Spleen (tissue), 13 donors: ENCODE measurements at places on chromosomes 6 and 20.

GRCh38 chr6:38860041-38860440 is 144.9 kb downstream of the DNAH8 start:
- no peak overlapping the region for H3K27ac ChIP-seq
- H3K36me3 ChIP-seq: no peaks in the 10 kb centered on the region
- DNase-seq: no peak
- H3K4me3 ChIP-seq: no peak overlapping the region

DNA sequence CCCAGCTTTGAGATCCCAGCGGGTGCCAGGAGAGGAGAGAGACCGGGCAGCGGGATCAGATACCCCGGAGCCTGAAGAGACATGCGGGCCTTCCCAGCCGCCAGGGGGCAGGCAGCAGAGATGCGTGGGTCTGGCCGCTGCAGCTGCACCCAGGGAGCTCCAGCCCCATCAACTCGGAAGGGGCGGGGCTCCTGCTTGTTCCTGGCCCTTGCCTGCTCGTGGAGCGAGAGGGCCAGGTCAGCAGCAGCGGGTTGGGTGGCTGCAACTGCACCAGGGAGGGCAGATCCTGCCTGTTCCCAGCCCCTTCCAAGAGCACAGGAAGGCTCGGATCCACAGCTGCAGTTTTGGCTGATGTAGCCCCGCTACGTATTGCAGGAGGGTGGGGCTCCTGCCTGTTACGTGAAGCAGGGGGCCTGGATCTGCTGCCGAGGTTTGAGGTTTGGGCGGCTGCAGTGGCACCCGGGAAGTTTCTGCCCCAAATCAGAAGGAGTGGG is 532.8 kb downstream of the RFPL4B start:
- no peaks in the 10 kb centered on the region for H3K27me3 ChIP-seq
- no peak overlapping the region for H3K27ac ChIP-seq

GRCh38 chr6:27616328-27617045 is 143.6 kb upstream of the ZNF184 start:
- no peak for DNase-seq
- H3K27me3 ChIP-seq: peaks cover 98% of the 10 kb centered on the region
- H3K4me1 ChIP-seq: peaks cover 2% of the 10 kb centered on the region
- H3K4me3 ChIP-seq: no peak overlapping the region
- no peaks in the 10 kb centered on the region for H3K36me3 ChIP-seq

DNA sequence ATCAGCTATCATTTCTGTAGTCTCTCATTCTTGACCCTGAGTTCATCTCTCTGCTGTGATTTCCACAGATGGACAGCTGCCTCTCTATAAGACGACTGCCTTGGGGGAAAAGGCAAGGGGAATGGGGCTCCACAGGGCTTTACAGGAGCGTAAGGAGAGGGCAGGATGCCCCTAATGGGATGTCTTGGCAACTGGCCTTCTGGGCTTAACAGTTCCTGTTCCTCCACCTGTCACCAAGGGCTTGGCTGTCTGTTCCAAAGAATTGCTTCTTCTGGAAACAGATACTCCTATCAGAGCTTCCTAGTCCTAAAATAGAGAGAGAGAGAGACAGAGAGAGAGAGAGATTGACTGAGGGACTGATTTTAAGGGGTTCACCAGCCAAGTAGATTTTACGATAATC is 181.9 kb downstream of the TMEM200A start:
- no peak overlapping the region for H3K27ac ChIP-seq
- DNase-seq: no peak
- H3K27me3 ChIP-seq: no peaks in the 10 kb centered on the region
- no peaks in the 10 kb centered on the region for H3K36me3 ChIP-seq
- no peak overlapping the region for H3K4me3 ChIP-seq

GRCh38 chr6:164045082-164045481 is 630.6 kb downstream of the QKI start:
- H3K4me3 ChIP-seq: no peak overlapping the region
- H3K36me3 ChIP-seq: no peaks in the 10 kb centered on the region
- H3K27me3 ChIP-seq: no peaks in the 10 kb centered on the region
- no peak overlapping the region for H3K27ac ChIP-seq
- no peak for DNase-seq
- H3K4me1 ChIP-seq: no peaks in the 10 kb centered on the region

DNA sequence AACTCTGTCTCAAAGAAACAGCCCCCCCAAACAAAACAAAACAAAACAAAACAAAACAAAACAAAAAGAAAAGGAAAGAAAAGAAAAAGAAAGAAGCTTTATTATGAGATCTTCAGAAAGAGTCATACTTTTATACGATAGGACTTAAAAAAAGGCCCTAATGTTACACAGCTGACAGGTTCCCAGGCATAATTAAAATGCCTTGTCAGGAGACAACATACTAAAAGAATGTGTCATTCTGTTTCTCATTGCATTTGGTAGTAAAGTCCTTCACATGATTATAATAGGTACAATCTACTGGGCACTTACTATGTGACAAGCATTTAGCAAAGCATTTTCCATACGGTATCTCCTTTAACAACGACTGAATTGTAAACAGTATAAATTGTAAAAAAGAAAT is 36.4 kb upstream of the RPN2 start:
- DNase-seq: no peak
- no peak overlapping the region for H3K4me3 ChIP-seq
- no peaks in the 10 kb centered on the region for H3K27me3 ChIP-seq
- H3K27ac ChIP-seq: no peak overlapping the region
- peaks cover 4% of the 10 kb centered on the region for H3K36me3 ChIP-seq

GRCh38 chr20:47263465-47264084 is 92.9 kb downstream of the ZMYND8 start:
- peaks cover 31% of the 10 kb centered on the region for H3K36me3 ChIP-seq
- H3K27ac ChIP-seq: peak overlapping the region; percentile 55
- no peak for DNase-seq
- no peak overlapping the region for H3K4me3 ChIP-seq
- H3K27me3 ChIP-seq: no peaks in the 10 kb centered on the region

- peaks cover 35% of the 10 kb centered on the region for H3K36me3 ChIP-seq
- no peaks in the 10 kb centered on the region for H3K27me3 ChIP-seq
- DNase-seq: no peak
These were observed 26.4 kb upstream of the FAM83C start for GRCh38 chr20:35318502-35319157.

DNA sequence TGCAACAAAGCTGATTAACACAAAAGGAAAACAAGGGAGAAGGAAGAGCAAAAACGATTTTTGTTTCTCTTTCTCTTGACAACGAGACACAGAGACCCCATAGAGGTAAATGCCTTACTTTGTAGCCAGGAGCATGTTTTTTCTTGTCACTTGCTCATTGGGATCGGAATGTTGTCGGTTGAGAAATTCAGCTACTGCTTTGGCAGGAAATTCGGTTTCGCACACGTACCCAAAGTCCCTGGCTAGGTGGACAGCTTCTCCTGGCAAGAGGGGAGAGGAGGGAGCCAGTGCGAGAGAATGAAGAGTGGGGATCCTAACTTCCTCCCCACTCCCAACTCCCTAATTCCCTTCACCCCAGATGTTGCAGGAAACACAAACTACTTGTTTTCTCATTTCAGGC is 14.5 kb downstream of the TFAP2A start:
- no peak overlapping the region for H3K27ac ChIP-seq
- H3K4me1 ChIP-seq: peaks cover 16% of the 10 kb centered on the region
- no peak for DNase-seq
- H3K36me3 ChIP-seq: no peaks in the 10 kb centered on the region
- H3K4me3 ChIP-seq: no peak overlapping the region

GRCh38 chr6:90203672-90204071 is 93.0 kb downstream of the BACH2 start:
- H3K27me3 ChIP-seq: no peaks in the 10 kb centered on the region
- H3K4me3 ChIP-seq: no peak overlapping the region
- no peaks in the 10 kb centered on the region for H3K36me3 ChIP-seq
- no peak for DNase-seq
- no peaks in the 10 kb centered on the region for H3K4me1 ChIP-seq
- H3K27ac ChIP-seq: no peak overlapping the region

- no peaks in the 10 kb centered on the region for H3K4me1 ChIP-seq
- no peaks in the 10 kb centered on the region for H3K36me3 ChIP-seq
- no peak overlapping the region for H3K27ac ChIP-seq
- no peaks in the 10 kb centered on the region for H3K27me3 ChIP-seq
These were observed 21.0 kb downstream of the CEP43 start for GRCh38 chr6:167020206-167020605.

- no peaks in the 10 kb centered on the region for H3K36me3 ChIP-seq
- no peak for DNase-seq
- no peaks in the 10 kb centered on the region for H3K4me1 ChIP-seq
- no peak overlapping the region for H3K4me3 ChIP-seq
- no peak overlapping the region for H3K27ac ChIP-seq
These were observed 71.3 kb upstream of the TOX2 start for GRCh38 chr20:43843096-43843964.

GRCh38 chr6:118932421-118932820 is 2.5 kb downstream of the MCM9 start:
- no peak overlapping the region for H3K4me3 ChIP-seq
- H3K36me3 ChIP-seq: peaks cover 13% of the 10 kb centered on the region
- no peak overlapping the region for H3K27ac ChIP-seq
- no peak for DNase-seq
- peaks cover 8% of the 10 kb centered on the region for H3K4me1 ChIP-seq
- no peaks in the 10 kb centered on the region for H3K27me3 ChIP-seq

DNA sequence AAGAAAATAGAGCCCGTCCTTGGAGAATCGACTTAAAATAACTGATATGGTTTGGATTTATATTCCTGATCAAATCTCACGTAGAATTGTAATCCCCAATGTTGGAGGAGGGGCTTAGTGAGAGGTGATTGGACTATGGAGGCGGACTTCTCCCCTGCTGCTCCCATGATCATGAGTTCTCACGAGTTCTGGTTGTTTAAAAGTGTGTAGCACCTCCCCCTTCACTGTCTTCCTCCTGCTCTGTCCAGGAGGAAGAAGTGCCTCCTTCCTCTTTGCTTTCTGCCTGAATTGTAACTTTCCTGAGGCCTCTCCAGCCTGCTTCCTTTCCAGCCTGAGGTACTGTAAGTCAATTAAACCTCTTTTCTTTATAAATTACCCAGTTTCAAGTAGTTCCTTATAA is 529.2 kb downstream of the HAO1 start:
- H3K36me3 ChIP-seq: no peaks in the 10 kb centered on the region
- no peak overlapping the region for H3K27ac ChIP-seq
- no peak for DNase-seq
- no peak overlapping the region for H3K4me3 ChIP-seq
- no peaks in the 10 kb centered on the region for H3K27me3 ChIP-seq
- H3K4me1 ChIP-seq: no peaks in the 10 kb centered on the region

GRCh38 chr6:110549277-110549676 is 72.9 kb upstream of the SLC22A16 start:
- no peaks in the 10 kb centered on the region for H3K36me3 ChIP-seq
- no peak overlapping the region for H3K27ac ChIP-seq
- DNase-seq: no peak
- H3K27me3 ChIP-seq: no peaks in the 10 kb centered on the region

DNA sequence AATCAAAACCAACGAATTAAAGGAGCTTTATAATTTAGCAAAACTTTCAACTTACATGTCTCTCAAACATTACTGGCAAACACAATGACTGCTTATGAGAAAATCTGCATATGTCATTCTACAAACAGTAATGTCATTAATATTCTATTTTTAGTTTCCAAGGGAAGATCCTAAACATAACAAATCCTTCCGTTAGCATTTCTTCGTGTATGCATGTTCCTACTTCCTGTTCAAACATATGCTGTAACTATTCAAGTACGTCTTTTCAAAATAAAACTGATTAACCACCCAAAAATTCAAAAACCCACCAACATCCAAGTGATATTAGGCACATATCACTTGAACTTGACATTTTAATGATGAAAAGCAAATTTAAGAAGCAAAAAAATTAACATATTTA is 131.3 kb downstream of the HACE1 start:
- no peak for DNase-seq
- no peaks in the 10 kb centered on the region for H3K27me3 ChIP-seq
- no peaks in the 10 kb centered on the region for H3K4me1 ChIP-seq
- no peak overlapping the region for H3K27ac ChIP-seq

DNA sequence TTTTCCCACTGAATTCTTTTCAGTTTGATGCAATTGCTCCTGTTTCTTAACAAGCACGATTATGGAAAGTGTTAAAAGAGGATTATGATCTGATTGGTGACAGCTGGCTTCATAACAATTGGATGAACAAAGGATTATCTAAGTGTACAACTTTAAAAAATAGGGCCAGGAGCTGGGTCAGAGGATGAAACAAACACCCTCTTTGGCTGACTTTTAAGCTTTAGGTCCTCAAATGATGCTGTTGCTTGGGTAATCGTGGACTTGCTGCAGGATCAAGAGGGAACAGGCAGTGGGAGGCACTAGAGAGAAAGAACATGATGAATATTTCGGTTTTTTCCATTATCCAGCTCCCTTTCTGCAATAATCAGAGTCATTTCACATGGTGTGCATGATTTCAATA is 35.5 kb upstream of the TMX4 start:
- no peaks in the 10 kb centered on the region for H3K36me3 ChIP-seq
- no peak for DNase-seq
- H3K27me3 ChIP-seq: no peaks in the 10 kb centered on the region
- no peak overlapping the region for H3K4me3 ChIP-seq
- H3K4me1 ChIP-seq: no peaks in the 10 kb centered on the region

DNA sequence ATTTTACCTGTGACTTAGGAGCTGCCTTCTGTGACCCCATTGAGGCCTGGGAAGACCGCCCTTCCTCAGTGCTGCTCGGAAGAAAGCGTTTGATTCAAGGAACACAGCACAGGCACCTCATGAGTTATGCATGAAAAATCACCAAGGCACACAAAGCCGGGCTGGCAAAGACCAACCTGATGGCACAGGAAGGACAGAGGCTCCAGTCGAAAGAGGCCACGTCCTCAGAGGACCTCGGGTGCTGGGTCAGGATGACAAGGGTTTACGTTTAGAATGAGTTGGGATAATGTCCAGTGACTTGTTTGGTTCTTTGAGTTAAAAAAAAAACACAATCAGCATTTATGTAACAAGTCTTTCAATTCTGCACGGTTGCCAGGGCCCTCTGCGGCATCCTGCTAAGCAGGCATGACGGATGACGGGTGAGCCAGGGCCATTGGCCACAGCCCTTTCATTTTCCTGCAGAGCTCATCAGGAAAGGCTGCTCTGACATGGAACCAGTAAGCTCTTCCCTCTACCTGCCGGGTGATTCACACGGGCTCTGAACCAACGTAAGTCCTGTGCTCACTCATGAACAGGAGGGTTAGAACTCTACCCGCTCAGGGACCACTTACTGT is 112.8 kb downstream of the DACT2 start:
- no peaks in the 10 kb centered on the region for H3K27me3 ChIP-seq
- H3K27ac ChIP-seq: no peak overlapping the region
- DNase-seq: no peak
- H3K4me1 ChIP-seq: no peaks in the 10 kb centered on the region
- no peak overlapping the region for H3K4me3 ChIP-seq
- no peaks in the 10 kb centered on the region for H3K36me3 ChIP-seq
